ENCODE measurements at places on chromosomes 2 and 18.
A peak's percentile ranks its signal among the peaks of the same experiment; 100 is the strongest.

GRCh38 chr18:79513381-79514081, 117.8 kb downstream of the NFATC1 start:
- DNase-seq: peak; percentile 72

DNA sequence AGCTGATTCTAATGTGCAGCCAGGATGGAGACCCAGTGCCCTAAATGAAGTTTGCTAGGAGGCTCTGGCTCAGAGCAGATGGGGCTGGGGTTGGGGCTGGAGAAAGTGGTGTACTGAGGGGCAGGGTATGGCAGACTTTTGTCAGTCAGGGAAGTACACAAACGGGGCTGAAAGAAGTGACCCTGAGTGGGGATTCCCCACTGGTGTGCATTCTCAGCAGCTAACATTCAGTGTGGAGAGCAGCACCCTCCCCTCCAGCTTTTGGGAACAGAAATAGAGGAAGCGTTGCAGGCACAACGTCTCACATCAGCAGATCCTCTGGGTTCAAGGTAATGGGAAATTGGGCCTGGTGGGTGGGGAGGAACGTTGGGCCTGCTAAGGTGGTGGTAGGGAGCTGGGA, 89.1 kb upstream of the GCFC2 start:
- no peak for DNase-seq

GRCh38 chr2:12979066-12979465, 262.3 kb downstream of the TRIB2 start:
- DNase-seq: no peak

DNA sequence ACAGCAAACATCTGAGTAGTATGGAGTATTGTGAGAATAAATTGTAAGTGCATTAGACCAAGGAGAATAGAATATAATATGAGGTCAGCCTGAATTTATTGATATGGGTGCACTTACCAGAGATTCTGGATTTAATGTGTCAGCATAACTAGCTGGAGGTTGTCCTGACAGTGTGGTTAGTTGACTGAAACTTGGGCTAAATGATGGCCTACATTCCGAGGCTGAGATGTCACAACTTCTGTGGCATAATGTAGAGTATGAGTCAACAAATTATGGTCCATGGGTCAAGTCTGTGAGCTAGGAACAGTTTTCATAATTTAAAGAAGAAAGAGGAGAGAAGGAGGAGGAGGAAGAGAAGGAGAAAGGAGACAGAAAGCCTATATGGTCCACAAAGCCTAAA, 127.6 kb downstream of the QPCT start:
- no peak for DNase-seq

GRCh38 chr2:19600506-19600905, 242.1 kb upstream of the OSR1 start:
- no peak for DNase-seq

GRCh38 chr18:7464245-7464966, 102.7 kb upstream of the PTPRM start:
- no peak for DNase-seq
